IPS DF 19.7 (cell line): ENCODE measurements at places on chromosomes 5 and 9.

DNA sequence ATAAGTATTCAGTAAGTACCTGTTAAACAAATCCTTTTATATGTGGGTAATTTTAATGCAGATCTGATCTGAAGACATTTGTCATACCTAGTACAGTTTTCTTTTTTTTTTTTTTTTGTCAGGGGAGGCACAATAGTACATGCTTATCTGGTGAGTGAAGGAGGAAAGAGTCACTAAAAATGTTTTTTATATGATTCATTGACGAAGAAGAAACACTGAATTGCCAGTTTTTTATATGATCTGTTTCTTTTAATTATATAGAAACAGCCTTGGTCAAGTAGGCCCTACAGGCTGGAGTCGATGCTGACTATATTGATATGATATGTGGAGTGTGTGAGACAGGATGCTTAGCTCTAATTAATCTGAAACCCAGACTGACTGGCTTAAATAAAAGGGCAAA, 315.2 kb downstream of the PSAT1 start:
- DNase-seq = no peak

DNA sequence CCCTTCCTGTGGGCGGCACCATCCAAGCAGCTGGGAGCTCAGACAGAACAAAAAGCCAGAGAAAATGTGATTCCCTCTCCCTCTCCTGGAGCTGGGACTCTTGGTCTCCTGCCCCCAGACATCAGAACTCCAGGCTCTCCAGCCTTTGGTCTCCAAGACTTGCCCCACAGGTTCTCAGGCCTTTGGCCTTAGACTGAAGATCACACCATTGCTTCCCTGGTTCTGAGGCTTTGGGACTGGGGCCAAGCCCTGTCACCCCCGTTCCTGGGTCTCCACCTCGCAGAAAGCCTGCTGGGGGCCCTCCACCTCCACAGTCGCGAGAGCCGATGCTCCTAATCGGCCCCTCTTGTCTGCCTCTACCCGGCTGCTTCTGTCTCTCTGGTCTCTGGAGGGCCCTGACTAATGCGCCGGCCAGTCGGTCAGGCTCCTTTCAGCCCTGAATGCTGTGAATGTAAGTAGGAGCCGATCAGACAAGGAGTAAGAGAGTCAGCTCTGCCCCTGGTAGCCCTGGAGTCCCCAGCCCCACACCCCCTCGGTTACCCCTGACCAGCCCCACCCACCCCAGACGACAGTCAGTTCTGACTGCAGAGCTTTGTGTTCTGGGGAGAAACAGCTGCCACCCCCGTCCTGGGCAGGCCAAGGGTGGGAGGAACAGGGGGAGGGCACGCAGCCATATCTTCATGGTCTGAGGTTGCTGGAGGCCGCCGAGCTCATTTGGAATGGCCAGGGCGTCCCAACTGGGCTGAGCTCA, 57.5 kb downstream of the VAV2 start:
- DNase-seq = no peak

DNA sequence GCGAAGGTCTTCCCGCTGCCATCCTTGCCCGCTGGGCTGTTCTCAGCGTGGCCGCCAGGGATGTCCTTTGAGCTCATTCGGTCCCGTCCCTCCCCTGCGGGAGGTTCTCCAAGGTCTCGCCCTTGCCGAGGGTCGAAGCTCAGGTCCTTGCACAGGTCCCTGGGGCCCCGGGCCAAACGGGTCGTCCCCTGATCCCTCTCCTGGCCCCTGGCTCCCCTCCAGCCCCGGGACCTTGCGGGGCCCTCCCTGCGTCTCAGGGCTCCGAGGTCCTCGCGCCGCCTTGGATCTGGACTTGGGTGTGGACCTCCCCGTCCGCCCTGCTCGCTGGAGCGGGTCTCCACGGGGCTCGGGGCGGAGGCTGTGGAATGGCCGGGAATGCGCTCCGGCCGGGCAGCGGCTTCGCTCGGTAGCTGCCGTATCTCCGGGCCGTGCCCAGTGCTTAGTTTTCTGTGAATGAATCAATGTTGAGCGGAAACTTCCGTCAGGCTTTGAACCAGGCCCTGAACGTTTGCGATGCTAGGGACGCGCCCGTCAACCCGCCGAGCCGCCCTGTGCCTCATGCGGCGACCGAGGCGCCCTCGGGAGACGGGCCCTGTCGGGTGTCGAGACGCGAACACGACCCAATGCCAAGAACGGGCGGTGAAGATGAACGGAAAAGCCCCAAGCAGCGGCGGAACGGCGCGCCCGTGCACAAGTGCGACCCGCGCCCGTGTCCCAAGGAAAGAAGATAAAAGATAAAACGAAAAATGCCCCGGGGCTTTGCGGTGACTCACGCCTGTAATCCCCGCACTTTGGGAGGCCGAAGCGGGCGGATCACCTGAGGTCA, 780 bp downstream of the RNU6ATAC start:
- DNase-seq = no peak

DNA sequence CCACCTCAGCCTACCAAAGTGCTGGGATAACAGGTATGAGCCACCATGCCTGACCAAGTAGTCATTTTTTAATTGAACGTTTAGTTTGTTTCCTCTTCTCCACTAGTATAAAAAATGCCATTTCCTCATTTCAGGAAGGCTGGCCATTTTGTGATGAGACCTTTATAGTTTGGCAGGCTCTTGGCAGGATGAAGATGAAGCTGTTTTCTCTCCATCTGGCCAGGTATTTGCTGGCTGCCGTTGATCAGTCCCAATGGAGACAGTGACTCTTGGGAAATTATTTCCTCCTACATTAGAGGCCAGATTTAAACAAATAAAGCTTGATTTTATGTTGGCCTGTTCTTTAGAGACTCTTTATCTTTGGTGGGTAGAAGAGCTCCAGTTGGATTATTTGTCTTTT, 199.0 kb downstream of the ARHGAP26 start:
- DNase-seq = no peak

GRCh38 chr5:118687661-118688621, 300.4 kb downstream of the DTWD2 start:
- DNase-seq = no peak

DNA sequence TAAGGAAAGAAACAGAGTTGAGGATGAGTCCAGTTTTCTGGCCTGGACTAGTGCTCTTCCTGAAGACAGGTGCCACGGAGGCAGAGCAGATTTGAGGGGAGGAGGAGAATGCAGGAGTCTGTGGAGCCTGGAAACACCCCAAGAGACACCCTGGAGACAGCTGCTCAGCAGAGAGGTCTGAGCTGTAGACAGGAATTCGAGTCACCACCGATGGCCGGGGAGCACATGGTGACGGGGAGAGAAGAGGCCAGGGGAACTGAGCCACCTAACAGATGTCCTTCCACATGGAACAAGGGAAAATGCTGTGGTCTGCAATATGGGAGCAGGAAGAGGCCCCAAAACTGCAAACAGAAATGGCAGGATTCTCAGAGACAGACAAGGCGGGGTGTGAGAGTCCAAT, 22.9 kb downstream of the CPLX2 start:
- DNase-seq = no peak

- DNase-seq = no peak
Observed at GRCh38 chr5:160020964-160021363, 12.0 kb downstream of the TTC1 start.
